Activated T-cell treated with anti-CD3 and anti-CD28 coated beads, Interleukin-2, amount 50 U/mL, for 72 hours (primary cell): ENCODE measurements at places on chromosomes 3 and 15. TPM values are rescaled to one million over a fixed set of nuclear protein-coding genes. Genes with fewer than 3 reads are reported as not detected.
A peak's percentile ranks its signal among the peaks of the same experiment; 100 is the strongest.

DNA sequence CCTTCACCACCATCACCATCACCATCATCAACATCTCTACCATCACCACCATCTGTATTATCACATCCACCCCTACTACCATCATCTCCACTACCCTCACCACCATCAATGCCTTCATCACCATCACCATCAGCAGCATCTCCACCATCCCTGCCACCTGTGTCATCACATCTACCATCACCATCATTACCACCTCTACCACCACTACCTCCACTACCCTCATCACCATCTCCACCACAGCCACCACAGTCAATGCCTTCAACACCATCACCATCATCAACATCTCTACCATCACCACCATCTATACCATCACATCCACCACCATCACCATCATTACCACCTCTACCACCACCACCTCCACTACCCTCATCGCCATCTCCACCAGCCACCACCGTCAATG lies 196.7 kb downstream of the SHQ1 start:
- no peak for DNase-seq
- H3K27ac ChIP-seq, result no peak overlapping the region
- no peak overlapping the region for H3K4me3 ChIP-seq
- peaks cover 6% of the 10 kb centered on the region for H3K4me1 ChIP-seq
- H3K27me3 ChIP-seq, result peaks cover 20% of the 10 kb centered on the region
- H3K36me3 ChIP-seq, result peaks cover 4% of the 10 kb centered on the region

DNA sequence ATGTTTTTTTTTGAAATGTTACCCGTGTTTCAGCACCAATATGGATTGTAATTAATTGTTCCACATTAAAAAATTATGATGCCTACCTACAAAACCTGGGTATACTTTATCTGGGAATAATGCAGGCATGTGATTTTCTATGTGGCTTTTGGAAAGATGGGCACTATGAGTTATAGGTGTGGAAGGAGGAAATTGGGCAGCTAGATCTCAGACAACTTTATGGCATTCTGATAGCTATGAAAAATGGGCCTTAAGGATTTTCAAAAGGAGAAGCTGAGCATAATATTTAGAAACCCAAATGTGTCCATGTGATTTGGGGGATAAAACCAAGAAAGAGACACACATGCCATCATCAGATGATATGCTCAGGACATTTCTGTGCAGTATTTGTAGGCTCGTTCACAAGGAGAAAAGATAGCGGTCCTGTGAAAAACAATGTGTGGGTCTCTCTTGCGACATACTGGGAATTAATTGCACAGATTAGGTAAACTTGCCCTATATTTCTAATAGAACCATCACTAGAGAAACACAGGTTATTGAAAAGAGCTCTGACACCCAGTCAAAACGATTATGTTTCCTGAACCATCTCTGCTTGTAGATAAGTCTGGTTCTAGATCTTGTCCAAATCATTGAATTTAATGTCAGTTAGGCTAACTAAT lies 35.3 kb downstream of the ARPP21 start:
- H3K36me3 ChIP-seq, result no peaks in the 10 kb centered on the region
- H3K4me1 ChIP-seq, result no peaks in the 10 kb centered on the region
- H3K4me3 ChIP-seq, result no peak overlapping the region
- H3K27me3 ChIP-seq, result peaks cover 9% of the 10 kb centered on the region

DNA sequence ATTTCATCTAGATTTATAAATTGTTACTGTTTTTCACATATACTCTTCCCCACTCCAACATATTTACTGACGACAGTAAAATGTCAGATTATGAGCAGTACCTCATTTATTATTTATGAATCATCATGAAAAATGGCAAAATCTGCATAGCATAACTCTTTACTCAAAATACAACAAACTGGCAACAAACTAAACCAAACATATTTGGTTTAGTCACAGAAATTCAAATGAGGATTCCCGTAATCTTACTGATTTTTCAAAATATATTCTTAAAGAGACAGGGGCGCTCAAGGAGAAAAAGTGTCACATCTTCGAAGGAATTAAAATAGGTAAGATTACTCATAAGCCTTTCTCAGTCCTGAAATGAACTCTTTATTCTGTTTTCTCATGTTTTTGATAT lies 3.0 kb upstream of the GPR87 start:
- peaks cover 6% of the 10 kb centered on the region for H3K36me3 ChIP-seq
- peak overlapping the region; percentile 90 for H3K27ac ChIP-seq
- DNase-seq, result no peak
- H3K4me1 ChIP-seq, result peaks cover 65% of the 10 kb centered on the region
- H3K27me3 ChIP-seq, result peaks cover 22% of the 10 kb centered on the region

Gene GOLGA8Q
- 1.1 TPM for total RNA-seq

GRCh38 chr3:27740854-27741253 lies 18.7 kb upstream of the EOMES start:
- no peaks in the 10 kb centered on the region for H3K4me1 ChIP-seq
- H3K36me3 ChIP-seq, result no peaks in the 10 kb centered on the region
- no peaks in the 10 kb centered on the region for H3K27me3 ChIP-seq
- no peak for DNase-seq
- no peak overlapping the region for H3K27ac ChIP-seq

DNA sequence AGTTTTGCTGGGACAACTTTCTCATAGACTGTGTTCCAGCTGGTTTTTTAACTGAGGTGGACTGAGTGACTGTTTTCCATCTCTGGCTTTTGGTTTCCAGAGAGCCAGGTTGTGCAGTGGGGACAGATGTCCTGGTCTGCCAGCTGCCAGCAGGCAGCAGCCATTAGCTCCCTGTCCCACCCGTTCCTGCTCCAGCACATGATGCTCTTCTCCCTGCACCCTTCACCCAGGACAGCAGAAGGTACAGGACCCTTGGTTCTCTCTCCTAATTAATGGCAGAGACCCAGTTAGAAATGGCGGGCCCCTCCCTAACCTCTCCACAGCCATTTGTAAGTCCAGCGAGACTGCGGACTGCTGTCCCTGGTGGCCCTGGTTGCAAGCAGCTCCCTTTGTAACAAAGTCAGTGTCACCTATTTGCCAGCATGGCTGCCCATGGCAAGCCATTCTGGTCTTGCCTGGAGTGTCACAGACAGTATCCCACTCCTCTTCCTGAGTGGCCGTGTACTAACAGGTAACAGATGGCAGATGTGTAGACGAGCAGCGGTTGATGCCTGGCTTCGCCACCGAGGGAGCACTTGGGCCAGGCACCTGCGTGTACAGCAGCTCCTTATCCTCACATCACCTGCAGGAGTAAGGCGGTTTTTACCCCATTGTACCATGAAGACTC lies 148.3 kb downstream of the DNAJB8 start:
- no peaks in the 10 kb centered on the region for H3K36me3 ChIP-seq
- no peaks in the 10 kb centered on the region for H3K27me3 ChIP-seq

Gene PLSCR2
- 0.34 TPM for total RNA-seq

DNA sequence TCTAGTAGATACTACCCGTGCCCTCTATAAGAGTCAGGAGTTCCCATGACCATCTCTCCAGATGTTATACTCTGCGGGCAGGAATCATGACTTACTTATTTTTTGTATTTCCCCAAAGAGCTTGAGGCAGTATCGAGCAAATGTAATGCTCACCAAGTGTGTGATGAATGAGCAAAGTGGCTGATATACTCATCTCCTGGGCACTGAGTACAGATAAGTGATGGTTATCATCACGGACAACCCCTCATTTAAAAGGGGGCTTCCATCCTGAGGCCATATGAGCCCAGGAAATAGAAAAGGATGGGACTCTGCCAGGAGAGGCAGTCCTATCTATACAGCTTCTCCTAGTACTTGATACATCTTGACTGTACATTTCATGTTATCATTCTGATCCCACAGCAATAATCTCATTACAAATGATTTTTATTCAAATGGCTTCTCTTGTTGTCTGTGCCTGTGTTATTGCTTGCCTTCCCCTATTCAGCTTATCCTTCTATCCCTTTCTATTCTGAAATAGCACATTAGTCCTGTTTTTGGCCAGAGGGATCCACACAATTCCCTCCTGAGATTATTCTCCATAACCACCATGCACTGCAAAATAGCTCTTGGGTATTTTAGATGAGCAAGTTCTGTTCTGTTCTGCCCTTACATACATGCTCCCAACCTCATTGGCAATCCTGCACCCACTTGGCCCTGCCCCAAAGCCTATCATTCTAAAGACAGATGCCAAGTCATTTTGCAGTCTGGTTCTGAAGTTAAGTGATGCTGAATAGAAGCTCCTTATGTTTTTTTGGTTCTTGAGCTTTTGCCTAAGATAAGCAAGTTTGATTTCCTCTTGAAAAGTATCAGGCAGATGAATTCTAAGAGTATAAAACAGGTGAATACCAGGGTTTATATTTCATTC lies 48.0 kb upstream of the MRPL3 start:
- H3K27me3 ChIP-seq, result peaks cover 34% of the 10 kb centered on the region
- no peak overlapping the region for H3K27ac ChIP-seq
- H3K4me3 ChIP-seq, result no peak overlapping the region

Gene EXD1
- total RNA-seq, result not detected

GRCh38 chr3:78338405-78338804 lies 1298.5 kb downstream of the ROBO2 start:
- H3K36me3 ChIP-seq, result no peaks in the 10 kb centered on the region
- no peak overlapping the region for H3K4me3 ChIP-seq
- no peak overlapping the region for H3K27ac ChIP-seq
- no peaks in the 10 kb centered on the region for H3K27me3 ChIP-seq

DNA sequence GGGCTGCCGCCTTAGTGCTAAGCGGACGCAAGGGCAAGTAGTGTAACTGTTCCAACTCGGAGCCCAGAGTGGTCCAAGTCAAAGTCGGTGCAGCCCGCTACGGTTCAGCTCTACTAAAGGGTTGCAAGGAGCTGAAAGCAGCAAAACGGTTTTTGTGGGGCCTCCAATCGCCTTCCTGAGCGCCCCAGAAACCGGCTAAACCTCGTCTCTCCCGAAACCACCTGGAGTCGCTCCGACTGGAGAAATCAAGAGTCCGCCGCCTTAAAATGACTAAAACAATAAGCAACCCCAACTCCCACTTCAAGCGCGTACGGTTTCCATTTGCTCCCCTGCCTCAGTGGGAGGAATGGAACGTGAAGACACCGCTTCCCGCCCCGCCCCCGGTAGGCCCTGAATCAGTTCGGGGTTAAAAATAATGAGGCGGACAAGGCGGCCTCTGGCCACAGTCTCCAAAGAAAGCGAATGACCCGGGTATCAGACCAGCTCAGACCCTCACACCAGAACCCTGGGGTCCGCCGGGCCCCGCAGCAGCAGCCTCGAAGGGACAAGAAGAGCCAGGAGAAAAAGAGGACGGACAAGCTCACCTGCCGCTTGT lies 401 bp downstream of the SEC11A start:
- H3K27me3 ChIP-seq, result no peaks in the 10 kb centered on the region
- H3K4me3 ChIP-seq, result peak overlapping the region; percentile 100
- H3K36me3 ChIP-seq, result peaks cover 5% of the 10 kb centered on the region
- H3K4me1 ChIP-seq, result peaks cover 64% of the 10 kb centered on the region
- H3K27ac ChIP-seq, result peak overlapping the region; percentile 92

DNA sequence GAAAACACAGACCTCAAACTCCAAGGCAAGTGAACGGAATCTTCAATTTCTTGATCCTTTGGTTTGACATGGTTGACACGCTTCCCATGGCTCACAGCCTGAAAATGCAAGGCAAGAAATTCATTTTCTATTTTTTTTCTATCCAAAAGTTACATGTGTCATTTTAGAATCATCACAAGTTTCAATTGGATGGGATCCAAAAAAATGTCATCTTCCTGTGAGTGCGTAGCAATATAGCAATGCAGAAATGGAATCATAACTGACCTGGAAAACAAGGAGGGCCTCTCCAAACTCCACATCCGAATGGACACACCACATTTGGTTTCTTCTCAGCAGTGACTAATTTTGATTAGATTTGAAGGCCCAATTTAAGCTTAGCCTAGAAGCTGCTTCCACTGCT lies 175.8 kb upstream of the ATP11B start:
- H3K36me3 ChIP-seq, result no peaks in the 10 kb centered on the region
- no peaks in the 10 kb centered on the region for H3K4me1 ChIP-seq
- H3K27me3 ChIP-seq, result peaks cover 23% of the 10 kb centered on the region
- no peak for DNase-seq
- H3K4me3 ChIP-seq, result no peak overlapping the region
